Activated naive CD8-positive, alpha-beta T cell treated with anti-CD3 and anti-CD28 coated beads, Interleukin-2, amount 50 U/mL, for 16 hours (primary cell): ENCODE measurements at places on chromosomes 4 and X.

DNA sequence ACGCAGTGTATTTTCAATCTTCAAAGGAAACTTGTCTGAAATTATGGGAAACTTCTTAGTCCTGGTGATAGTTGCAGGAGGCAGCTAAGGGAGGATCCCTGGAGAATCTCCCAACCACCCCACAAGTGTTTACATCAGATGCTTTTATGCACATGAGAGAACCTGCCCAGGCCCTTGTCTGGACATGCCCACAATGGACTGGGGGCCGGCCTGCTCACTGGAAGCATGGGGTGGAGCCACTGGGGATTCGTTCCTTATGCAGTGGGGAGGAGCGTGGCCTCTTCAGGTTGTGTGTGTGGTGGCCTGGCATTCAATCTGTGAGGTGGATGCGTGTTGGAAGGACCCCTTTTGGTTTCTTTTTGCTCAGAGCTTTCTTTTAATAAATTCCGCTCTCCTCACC, 398.7 kb upstream of the PPP1R2C start:
- no peak for DNase-seq

- DNase-seq = no peak
These were observed 487.7 kb downstream of the TECRL start for GRCh38 chr4:63921561-63921960.

DNA sequence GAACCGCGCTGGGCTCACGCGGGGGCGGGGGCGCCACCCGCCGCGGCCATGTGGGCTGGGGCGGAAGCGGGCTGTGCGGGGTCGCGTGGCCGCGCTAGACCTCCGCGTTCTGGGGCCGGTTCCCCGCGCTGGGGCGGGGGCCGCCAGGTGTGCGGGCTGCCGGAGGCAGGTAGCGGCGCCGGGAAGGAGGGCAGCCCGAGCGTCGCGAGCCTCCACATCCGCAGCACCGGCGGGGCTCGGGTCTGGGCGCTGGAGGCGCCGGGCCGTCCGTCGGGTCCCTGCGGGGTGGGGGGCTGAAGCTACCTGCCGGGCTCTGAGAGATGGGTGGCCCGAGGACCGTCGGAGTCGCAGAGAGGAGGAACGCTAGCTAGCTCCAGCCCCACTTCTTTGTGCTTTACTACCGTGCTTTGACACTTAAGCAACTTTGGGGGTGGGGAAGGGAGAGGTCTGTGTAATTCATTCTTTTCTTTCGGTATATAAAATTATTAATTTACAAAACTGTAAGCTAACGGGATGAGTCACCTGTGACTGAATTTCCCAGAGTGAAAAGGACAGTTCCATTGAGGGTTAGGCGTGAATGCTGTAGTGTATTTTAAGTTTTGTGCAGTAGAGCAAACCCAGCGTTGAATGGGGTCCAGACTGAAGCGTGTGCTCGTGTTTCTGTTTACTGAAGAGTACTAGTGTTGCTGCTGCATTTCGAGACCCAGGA, 689 bp downstream of the METAP1 start:
- DNase-seq = no peak

DNA sequence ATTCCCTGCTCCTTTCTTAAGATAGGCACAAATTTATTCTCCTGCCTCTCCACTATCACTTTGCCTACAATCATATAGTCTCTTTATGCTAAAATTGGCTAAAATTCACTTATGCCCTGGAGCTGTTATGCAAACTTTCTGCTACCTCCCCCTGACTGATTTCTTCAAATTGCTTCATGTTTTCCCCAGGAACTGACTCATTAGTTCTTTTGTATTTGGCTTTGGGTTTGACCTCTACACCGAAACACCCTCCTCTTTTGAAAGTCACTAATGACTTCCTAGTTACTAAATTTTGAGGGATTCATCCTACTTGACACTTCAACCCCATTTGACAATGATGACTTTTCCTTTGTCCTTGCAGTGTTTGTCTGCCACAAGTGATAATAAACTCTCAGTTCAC, 222.6 kb downstream of the NDST4 start:
- DNase-seq = no peak

GRCh38 chr4:57090079-57090478, 20.1 kb downstream of the IGFBP7 start:
- no peak for DNase-seq
